Naive thymus-derived CD8-positive, alpha-beta T cell (primary cell): ENCODE measurements at places on chromosomes 11 and 22. TPM values are rescaled to one million over a fixed set of nuclear protein-coding genes. Genes with fewer than 3 reads are reported as not detected.

Gene CNTN5
- total RNA-seq, result not detected

Gene CPT1B
- total RNA-seq, result 94.7 TPM

Gene OR4A16
- not detected for total RNA-seq

Gene FADS2
- total RNA-seq, result not detected

Gene CELSR1
- 0.82 TPM for total RNA-seq

GRCh38 chr11:16613512-16614381 is 124.7 kb upstream of the C11orf58 start:
- H3K4me1 ChIP-seq, result peaks cover 23% of the 10 kb centered on the region
- no peaks in the 10 kb centered on the region for H3K36me3 ChIP-seq
- peak; percentile 43 for DNase-seq
- H3K27ac ChIP-seq, result no peak overlapping the region
- peak overlapping the region; percentile 67 for H3K4me3 ChIP-seq
- H3K27me3 ChIP-seq, result peaks cover 39% of the 10 kb centered on the region

GRCh38 chr11:120248551-120249278 is 8.8 kb downstream of the POU2F3 start:
- H3K27me3 ChIP-seq, result peaks cover 54% of the 10 kb centered on the region
- DNase-seq, result no peak
- H3K4me3 ChIP-seq, result no peak overlapping the region
- H3K36me3 ChIP-seq, result no peaks in the 10 kb centered on the region
- H3K27ac ChIP-seq, result no peak overlapping the region
- peaks cover 6% of the 10 kb centered on the region for H3K4me1 ChIP-seq

DNA sequence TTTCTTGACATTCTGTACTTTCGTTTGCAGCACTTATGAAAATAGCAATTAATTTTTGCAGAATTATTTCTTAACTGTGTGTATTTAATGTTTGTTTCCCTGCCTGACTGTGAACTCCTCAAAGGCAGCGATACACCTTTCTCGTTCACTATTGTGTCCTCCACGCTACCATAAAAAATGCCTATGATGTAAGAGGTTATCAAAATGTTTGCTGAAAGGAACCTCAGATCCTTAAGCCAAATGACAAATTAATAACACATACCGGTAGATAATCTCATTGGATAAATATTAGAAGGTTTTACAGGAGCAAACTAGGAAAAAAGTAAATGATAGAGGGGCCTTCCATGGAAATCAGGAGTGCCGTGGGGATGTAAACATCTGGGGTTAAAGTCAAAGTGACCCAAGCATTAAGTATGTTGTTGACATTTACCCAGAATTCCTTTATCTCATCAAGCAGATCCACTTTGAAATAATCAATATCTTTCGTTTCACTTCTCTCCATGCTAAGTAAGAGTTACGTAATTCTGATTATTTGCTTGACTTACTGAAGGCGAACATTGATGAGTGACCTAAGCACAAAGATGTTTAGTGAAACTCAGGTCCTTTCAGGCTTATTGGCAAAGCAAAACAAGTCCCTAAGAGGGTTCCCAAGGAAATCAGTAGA is 2.6 kb upstream of the OOSP3 start:
- H3K4me1 ChIP-seq, result no peaks in the 10 kb centered on the region
- no peaks in the 10 kb centered on the region for H3K36me3 ChIP-seq
- no peak overlapping the region for H3K4me3 ChIP-seq
- no peak overlapping the region for H3K27ac ChIP-seq

DNA sequence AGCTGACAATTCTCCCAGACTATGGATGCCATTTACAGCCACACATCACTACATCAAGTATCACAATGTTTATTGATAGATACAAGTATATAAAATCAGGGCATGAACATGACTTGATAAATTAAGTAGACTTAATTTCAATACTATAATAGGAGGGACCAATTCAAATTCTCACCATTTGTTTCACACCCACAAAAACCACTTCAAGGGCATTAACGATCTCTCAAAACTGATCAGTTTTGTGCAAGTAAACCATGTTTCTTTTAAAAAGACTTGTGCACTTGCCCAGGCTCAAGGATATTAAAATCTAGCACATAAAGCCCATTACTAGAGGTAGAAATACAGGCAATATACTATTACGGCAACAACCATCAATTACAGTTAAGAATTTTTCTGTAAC is 11.7 kb downstream of the EIF4G2 start:
- H3K27me3 ChIP-seq, result peaks cover 8% of the 10 kb centered on the region
- H3K36me3 ChIP-seq, result peaks cover 42% of the 10 kb centered on the region
- peak overlapping the region; percentile 22 for H3K27ac ChIP-seq
- DNase-seq, result no peak
- peaks cover 60% of the 10 kb centered on the region for H3K4me1 ChIP-seq

DNA sequence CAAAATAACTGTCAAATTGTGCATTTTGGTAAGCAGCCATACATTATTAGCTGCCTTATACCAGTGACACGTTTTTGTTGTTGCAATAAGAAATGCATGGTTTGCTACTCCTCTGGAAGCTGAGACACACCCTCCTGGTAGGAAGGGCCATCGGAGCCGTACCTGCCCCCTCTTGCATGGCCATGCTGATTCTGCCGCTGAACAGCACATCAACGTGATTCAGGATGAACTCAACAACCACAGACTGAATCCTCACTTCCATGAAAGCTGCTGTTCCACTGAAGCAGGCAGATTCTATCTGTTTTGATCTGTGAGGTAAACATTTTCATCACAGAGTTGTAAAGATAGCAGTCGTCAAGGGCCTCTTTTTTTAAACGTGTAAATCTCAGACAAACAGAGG is 38.6 kb upstream of the TP53AIP1 start:
- no peak overlapping the region for H3K4me3 ChIP-seq
- DNase-seq, result no peak
- H3K36me3 ChIP-seq, result peaks cover 28% of the 10 kb centered on the region
- H3K4me1 ChIP-seq, result no peaks in the 10 kb centered on the region
- no peak overlapping the region for H3K27ac ChIP-seq
- H3K27me3 ChIP-seq, result no peaks in the 10 kb centered on the region

DNA sequence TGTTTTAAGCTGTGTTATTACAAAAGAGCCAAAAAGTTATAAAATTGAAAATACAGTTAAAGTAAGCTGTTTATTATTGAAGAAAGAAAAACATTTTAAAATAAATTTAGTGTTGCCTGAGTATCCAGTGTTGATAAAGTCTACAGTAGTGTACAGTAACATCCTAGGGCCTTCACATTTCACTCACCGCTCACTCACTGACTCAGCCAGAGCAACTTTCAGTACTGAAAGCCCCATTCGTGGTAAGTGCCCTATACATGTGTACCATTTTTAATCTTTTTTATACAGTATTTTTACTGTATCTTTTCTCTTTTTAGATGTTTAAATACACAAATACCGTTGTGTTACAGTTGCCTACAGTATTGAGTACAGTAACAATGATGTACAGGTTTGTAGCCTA is 35.0 kb downstream of the POLD3 start:
- H3K36me3 ChIP-seq, result peaks cover 73% of the 10 kb centered on the region
- no peak overlapping the region for H3K4me3 ChIP-seq
- H3K4me1 ChIP-seq, result no peaks in the 10 kb centered on the region

DNA sequence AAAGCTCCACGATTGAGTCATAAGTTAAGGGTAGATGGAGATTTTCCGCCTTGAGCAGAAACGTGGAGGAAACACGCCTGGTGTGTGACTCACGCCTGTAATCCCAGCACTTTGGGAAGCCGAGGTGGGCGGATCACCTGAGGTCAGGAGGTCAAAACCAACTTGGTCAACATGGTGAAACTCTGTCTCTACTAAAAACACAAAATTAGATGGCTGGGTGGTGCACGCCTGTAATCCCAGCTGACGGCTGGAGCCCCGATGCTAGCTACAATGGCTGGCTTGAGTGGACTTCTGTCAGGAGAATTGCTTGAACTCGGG is 17.3 kb upstream of the DGCR8 start:
- H3K27ac ChIP-seq, result no peak overlapping the region
- H3K27me3 ChIP-seq, result no peaks in the 10 kb centered on the region

DNA sequence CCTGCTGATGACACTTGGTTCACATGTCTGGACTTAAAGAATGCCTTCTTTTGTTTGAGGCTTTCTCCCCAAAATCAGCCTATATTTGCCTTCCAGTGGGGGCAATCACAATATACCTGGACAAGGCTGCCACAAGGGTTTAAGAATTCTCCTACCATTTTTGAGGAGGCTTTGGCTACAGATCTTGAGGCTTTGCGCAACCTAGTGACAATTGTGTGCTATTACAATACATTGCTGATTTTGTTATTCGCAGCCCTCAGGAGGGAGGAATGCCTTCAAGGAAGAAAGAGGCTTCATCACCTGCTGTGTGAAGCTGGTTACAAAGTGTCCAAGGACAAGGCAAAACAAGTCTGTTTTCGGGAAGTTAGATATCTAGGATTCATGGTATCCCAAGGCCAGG is 50.8 kb upstream of the OR4C15 start:
- H3K4me1 ChIP-seq, result no peaks in the 10 kb centered on the region
- no peak overlapping the region for H3K27ac ChIP-seq
- DNase-seq, result no peak
- no peaks in the 10 kb centered on the region for H3K27me3 ChIP-seq
- no peaks in the 10 kb centered on the region for H3K36me3 ChIP-seq

- H3K4me3 ChIP-seq, result no peak overlapping the region
- H3K4me1 ChIP-seq, result no peaks in the 10 kb centered on the region
- no peak for DNase-seq
- H3K36me3 ChIP-seq, result no peaks in the 10 kb centered on the region
These were observed 41.1 kb downstream of the OSBP start for GRCh38 chr11:59574467-59574866.

GRCh38 chr11:123427405-123427804 is 2.7 kb upstream of the GRAMD1B start:
- no peaks in the 10 kb centered on the region for H3K36me3 ChIP-seq
- H3K4me1 ChIP-seq, result peaks cover 18% of the 10 kb centered on the region
- no peak for DNase-seq
- no peak overlapping the region for H3K4me3 ChIP-seq
- H3K27me3 ChIP-seq, result peaks cover 17% of the 10 kb centered on the region

DNA sequence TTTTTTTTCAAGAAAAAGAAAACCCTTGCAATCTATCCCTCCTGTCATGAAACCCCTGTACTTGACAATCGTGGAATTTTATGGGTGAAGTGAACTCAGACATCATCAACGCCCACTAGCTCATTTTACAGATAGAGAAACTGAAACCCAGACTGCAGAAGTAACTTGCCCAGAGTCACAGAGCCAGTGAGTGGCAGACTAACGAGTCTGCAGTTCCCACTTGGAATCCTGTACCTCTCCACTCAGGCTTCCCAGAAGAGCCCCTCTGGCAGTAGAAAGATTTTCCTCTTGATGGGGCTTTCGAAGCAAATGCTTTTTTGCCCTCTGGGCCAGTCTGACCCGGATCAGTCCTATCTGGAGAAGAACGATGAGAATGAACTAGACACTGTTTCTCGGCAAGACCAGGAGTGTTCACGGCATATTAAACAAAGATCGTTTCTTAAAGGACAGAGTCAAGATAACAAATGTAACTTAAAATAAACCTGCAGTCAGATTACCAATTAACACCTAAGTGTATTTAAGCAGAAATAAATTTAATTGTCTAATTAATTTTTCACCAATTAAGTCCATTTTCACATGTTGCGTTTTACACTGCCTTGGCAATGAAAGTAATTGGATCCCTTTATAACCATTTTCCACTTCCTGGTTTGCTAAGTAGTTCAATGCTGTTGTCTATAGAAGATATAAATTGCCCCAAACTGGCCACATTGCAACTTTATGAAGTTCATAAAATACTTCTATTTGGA is 61.3 kb upstream of the CREB3L1 start:
- H3K27me3 ChIP-seq, result peaks cover 15% of the 10 kb centered on the region
- no peak overlapping the region for H3K27ac ChIP-seq
- no peak for DNase-seq
- H3K4me3 ChIP-seq, result no peak overlapping the region
- H3K36me3 ChIP-seq, result no peaks in the 10 kb centered on the region

DNA sequence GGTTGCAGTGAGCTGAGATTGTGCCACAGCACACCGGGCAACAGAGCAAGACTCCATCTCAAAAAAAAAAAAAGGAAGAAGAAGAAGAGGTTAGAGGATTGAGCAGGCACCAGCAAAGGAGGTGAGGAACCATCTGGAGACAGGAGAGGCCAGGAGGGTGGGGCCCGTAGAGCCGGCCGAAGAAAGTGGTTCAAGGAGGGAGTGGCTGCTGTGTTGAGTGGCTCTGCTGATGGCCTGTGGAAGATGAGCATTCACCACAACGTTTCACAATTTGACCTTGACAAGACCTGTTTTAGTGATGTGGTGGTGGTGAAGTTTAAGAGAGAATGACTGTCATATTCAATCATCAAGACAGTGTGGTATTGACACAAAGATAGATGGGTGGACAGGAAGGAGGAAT is 6.8 kb upstream of the CTSD start:
- DNase-seq, result no peak
- H3K27ac ChIP-seq, result no peak overlapping the region
- H3K36me3 ChIP-seq, result no peaks in the 10 kb centered on the region
- H3K27me3 ChIP-seq, result no peaks in the 10 kb centered on the region
- peaks cover 18% of the 10 kb centered on the region for H3K4me1 ChIP-seq

DNA sequence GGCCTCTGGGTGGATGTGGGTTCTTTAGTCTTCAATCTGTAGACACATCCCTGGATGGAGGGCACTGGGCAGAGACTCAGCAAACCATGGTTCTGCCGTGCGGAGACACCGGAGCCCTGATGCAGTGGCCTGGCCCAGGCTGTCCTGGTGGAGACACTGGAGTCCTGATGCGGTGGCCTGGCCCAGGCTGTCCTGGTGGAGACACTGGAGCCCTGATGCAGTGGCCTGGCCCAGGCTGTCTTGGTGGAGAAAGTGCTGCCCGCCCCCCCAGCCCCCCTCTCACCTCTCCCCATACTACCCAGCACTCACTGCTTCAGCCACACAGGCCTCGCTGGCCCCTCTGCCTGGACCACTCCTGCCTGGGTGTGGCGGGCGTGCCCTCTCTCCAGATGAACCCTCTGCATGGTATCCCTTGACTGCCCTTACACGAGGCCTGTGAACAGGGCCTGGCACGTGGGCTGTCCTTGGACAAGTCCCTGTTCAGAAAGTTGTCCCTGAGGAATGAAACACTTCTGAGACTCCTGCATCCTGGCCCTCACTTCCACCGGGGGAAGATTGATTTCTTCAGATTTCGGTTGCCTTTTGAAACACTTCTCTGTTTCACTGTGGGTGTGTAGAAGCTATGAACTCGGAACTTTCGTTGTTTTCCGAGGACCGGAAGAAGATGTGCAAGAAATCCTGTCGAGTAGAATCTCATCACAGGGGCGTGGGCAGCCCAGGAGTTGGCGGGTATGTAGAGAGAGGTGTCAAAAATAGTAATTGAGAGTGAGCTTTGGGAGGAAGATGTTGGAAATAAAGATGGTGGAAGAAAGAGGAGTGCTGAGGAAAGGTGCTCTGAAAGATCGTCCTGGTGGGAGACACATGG is 26.2 kb downstream of the IGHMBP2 start:
- no peak overlapping the region for H3K27ac ChIP-seq
- peaks cover 62% of the 10 kb centered on the region for H3K36me3 ChIP-seq
- peaks cover 5% of the 10 kb centered on the region for H3K4me1 ChIP-seq
- H3K4me3 ChIP-seq, result no peak overlapping the region
- DNase-seq, result no peak
